ENCODE measurements at places on chromosomes 3 and 15. TPM values are rescaled to one million over a fixed set of nuclear protein-coding genes. Genes with fewer than 3 reads are reported as not detected.

CDHR4 gene
- total RNA-seq: not detected

AMOTL2 gene
- total RNA-seq: not detected

H1-8 gene
- total RNA-seq: not detected

C3orf70 gene
- total RNA-seq: 0.06 TPM

CAND2 gene
- total RNA-seq: 2.6 TPM
